Epithelial cell of prostate (primary cell): ENCODE measurements at places on chromosomes 11 and 22.

- DNase-seq = no peak
Observed at GRCh38 chr11:125201525-125202141, 37.1 kb downstream of the PKNOX2 start.

- DNase-seq = no peak
Observed at GRCh38 chr11:21567645-21568290, 625.1 kb upstream of the ANO5 start.

GRCh38 chr22:42188808-42189447 lies 58.3 kb upstream of the CYP2D6 start:
- peak; percentile 54 for DNase-seq

DNA sequence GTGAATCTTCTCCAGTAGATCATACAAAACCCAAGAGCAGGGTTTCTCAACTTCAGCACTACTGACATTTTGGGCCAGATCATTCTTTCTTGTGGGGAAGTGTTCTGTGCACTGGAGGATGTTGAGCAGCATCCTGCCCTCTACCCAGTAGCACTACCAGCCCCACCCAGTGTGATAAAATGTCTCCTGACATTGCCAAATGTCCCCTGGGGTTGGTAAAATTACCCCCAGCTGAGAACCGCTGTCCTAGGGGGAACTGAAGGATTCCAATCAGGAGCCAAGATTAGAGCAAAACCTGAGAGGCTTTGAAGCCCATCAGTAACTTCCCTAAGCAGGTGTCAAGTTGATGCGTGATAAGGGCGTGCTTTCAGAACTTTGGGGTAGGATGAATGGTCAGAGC lies 61.4 kb upstream of the YWHAH start:
- no peak for DNase-seq

- DNase-seq = no peak
Observed at GRCh38 chr11:132184079-132184478, 813.7 kb downstream of the NTM start.

DNA sequence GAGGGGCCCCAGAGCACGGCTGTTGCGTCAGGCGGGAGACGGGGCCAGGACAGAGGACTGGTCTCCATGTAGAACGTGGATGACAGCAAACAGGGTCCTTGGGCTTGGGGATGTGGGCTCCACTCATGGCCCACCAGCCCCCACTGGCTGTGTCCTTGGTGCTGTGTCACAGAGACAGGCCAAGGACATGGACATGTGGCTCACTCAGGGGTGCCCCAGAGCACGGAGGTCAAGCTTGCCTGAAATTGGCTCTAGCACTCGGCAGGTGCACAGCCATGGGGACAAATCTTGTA lies 14.4 kb downstream of the FADS2 start:
- DNase-seq = no peak

- no peak for DNase-seq
Observed at GRCh38 chr22:44645083-44645482, 56.9 kb upstream of the PRR5 start.

- DNase-seq = peak; percentile 37
Observed at GRCh38 chr11:45444796-45445195, 158.7 kb upstream of the SYT13 start.

DNA sequence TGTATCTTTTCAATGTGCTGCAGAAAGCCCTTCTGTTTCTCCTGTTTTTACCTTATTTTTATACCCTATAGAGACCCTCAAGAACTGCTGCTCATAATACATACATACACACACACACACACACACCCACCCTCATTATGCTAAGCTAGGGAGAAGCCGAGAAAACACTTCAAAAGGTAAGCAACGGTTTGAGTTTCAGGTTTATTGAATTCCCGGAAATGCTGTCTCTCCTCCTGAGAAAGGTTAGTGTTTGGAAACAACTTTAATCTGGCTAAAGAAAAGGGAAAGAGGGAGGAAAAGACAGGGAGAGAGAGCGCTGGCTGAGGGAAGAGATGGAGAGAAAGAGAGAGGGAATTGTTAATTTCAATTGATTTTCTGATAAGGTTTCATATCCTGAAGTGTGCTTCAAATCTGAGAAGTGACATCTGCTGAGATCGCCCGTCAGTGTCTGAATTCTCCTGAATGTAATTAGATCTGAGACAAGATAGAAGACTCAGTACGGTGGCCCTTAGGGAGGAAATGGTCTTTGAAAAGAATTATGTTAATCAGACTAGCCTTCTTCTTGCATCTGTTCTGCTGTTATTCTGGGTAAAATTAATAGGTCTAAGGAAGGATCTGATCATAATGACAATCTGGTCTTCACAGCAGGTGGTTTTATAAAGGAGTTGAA lies 169.1 kb downstream of the NXPE2 start:
- no peak for DNase-seq

DNA sequence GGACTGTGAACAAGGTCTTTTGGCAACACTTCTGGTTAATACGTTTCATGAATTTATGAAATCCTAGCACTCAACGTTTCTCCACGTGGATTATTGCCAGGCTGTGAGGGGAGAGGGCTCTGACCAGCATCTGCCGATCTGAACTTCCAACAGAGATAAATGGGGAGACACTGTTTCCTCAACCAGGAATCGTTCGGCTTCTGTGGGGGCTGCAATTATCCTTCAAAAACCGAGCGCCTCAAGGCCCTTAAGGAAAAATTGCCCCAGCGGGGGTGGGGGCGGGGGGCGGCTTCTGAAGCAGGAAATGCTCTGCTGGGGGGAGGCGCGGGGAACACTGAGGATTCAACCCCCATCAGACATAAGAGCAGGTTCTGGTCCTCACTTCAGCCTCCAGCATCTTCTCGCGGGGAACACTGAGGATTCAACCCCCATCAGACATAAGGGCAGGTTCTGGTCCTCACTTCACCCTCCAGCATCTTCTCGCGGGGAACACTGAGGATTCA lies 155.6 kb downstream of the BRD1 start:
- DNase-seq = no peak

DNA sequence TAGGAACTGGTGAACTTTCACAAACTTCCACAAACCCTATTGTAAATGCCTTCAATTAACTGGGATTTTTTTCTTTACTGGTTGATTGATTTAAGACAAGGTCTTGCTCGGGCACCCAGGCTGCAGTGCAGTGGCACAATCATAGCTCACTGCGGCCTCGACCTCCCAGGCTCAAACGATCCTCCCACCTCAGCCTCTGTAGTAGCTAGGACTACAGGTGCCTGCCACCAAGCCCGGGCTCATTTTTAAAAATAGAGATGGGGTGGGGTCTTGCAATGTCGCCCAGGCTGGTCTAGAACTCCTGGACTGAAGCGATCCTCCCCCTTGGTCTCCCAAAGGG lies 35.7 kb upstream of the POLA2 start:
- no peak for DNase-seq

DNA sequence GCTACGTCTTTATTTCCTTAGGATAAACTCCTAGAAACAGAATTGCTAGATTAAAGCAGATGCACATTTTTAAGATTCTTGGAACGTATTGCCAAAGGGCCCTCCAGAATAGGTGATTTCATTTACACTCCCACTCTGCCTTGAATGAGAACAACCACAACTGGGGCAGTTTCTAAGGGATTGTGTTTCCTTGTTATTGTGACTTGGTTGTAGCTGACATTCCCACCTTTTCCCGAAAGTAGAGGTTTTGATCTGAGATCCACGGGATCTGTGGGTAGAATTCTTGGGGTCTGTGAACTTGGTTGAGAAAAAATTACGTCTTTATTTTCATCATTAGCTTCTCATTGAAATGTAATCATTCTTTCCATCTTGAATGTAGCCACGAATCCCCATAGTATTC lies 21.5 kb downstream of the LRRC32 start:
- no peak for DNase-seq

GRCh38 chr11:93663021-93663420 lies 1.5 kb downstream of the CEP295 start:
- DNase-seq = no peak

DNA sequence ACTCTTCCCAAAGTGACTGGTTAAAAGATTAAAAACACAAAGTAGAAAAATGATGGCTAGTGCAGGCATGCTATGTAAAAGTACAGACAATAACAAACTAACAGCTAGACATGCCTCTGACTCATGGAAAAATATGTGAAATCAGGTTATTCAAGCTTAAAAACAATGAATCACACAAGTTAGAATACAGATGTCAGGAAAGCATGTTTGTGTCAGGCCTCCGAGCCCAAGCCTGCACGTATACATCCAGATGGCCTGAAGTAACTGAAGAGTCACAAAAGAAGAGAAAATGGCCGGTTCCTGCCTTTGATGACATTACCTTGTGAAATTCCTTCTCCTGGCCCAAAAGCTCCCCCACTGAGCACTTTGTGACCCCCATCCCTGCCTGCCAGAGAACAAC lies 110.1 kb downstream of the NOX4 start:
- peak; percentile 93 for DNase-seq

DNA sequence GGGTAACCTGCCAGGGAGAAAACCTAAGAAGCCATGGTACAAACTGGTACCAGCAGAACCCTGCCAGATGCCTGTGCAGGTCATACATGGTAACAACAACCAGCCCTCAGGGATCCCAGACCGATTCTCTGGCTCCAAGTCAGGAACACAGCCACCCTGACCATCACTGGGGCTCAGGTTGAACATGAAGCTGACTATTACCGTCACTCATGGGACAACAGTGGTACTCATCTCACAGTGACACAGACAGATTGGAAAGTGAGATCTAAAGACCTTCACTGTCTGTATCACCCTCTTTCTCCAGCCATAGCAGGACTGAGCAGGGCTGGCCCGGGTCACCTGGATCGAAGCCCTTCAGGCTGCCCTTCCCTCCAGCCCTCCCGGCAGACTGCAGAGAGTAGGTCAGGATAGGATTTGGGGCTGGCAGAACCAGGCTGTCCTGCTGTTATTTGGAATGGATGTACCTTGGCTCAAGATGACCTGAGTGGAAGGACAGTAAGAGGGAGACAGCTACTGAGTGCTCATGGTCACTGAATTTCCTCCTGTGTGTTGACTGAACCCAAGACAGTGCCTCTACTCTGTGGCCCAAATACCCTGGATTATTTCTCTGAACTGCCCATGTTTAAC lies 94.7 kb downstream of the GGTLC2 start:
- DNase-seq = no peak

GRCh38 chr22:45450921-45451651 lies 37.6 kb downstream of the RIBC2 start:
- no peak for DNase-seq

DNA sequence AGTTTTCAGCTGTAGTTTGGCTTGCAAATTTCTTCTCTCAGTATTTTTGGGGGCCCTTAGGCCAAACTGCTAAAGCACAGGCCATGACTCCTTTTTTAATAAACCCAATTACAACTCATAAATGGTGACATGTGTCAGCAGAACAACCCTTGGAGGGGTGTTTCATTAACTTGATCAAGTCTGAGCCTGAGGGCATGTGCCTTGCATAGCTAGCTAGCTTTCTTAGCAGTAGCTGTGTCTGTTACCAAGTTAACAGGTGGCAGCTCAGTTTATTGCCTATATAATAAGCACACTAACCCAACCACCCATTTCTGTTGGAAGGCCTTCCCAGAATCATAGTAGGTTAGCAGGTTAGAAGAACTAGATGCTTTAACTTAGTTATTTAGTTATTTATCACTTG lies 950.3 kb upstream of the CCDC90B start:
- no peak for DNase-seq

DNA sequence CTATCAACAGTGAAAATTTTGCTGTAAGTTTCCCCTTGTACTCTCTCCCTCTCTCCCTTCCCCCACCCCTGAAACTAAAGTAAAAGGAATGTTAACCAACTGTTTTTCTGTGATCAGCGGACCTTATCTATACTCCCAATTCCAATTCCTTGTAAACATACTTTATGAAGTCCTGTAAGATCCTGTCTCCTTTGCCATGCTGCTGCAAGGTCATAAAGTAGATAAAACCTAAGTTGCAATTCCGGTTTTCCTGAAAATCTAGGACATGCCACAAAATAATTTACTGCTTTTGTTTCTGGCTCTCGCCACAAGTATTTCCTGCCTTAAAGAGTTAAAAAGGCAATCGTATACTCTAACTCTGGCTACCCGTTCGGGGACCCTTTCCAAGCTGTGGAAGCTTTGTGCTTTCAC lies 1469.0 kb downstream of the LRRC4C start:
- no peak for DNase-seq

- no peak for DNase-seq
Observed at GRCh38 chr11:129803533-129803932, 12.1 kb upstream of the TMEM45B start.

GRCh38 chr11:109870297-109870696 lies 222.9 kb upstream of the ZC3H12C start:
- DNase-seq = no peak

DNA sequence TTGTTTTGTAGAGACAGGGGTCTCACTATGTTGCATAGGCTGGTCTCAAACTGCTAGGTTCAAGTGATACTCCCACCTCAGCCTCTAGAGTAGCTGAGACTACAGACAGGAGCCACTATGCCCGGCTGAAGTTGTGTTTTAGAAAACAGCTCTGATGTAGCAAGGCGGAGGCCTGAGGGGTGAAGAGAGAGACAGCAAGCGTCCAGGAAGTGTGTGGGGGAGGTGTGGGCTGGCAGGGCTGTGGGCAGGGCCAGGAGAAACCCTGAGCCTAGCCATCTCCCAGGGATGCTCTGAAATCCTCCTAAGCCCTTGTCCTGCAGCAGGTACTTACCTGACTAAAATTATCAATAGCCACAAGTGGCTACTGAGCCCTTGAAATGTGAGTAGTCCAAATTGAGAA lies 16.1 kb upstream of the RPS3 start:
- DNase-seq = no peak

GRCh38 chr11:17979770-17980371 lies 33.0 kb downstream of the SERGEF start:
- no peak for DNase-seq
